ENCODE measurements at places on chromosomes 3 and 15. TPM values are rescaled to one million over a fixed set of nuclear protein-coding genes. Genes with fewer than 3 reads are reported as not detected.

DNA sequence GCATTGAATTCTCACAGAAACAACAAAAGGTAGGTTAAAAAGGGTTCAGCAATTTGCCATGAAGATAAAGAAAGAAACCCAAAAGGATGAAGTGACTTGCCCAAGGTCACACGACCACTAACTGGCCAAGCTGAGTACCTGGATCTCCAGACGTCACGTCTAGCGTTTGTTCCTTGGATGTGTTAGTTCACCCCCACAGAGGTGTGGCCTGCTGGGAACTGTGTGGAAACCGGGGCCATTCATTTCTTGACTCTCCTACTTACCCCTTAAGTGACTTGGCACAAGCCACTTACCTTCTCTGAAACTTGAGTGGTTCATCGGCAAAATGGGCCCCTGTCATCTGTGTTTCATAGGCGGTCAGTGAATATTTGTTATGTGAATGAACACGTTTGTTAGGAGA is 244.3 kb upstream of the SLCO3A1 start:
- no peak for DNase-seq

The GOLGA6L10 gene
- 0.96 TPM for total RNA-seq

GRCh38 chr3:99647081-99647480 is 8.7 kb downstream of the COL8A1 start:
- no peak for DNase-seq

DNA sequence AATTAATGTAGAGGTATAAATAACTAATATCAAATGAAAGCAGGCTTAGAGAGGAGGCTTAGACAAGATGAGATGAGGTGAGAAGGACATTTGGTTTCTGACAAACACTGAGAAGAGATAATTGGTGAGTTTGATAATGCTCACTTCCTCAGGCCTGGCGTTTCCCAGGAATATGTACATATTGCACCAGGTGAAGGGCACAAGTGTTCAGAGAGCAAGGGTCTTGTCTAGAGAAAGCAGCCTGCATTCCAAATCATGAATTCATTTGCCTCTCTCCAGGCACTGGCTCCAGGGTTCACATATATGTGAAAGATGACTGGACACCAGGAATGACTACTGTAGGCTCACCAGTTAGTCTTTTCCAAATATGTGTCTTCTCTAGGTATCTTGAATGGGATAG is 48.0 kb upstream of the LPP start:
- no peak for DNase-seq

The SAMD7 gene
- total RNA-seq: not detected

The APEH gene
- total RNA-seq: 119 TPM

The ZPLD1 gene
- total RNA-seq: not detected

The CCR8 gene
- total RNA-seq: not detected

DNA sequence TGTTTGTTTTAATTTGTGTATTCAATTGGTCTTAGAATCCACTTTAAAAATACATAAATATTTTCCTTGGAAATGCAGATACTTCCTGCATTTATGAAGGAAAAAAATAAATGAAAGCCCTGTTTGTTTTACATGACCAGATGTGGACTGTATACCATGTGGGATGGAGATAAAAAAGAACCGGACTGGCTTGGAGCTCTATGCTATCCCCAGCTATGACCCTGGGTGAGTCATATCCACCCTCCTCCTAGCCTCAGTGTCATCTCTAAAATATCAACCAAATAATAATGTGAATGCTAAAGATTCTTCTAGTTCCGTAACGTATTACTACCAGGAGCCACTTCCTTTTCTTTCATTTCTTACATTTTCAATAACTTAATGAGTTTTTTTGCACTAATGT is 44.5 kb upstream of the PDZRN3 start:
- DNase-seq: no peak

GRCh38 chr3:156664011-156664830 is 10.2 kb upstream of the TIPARP start:
- no peak for DNase-seq

- no peak for DNase-seq
Measured at GRCh38 chr3:86865506-86865905, 125.4 kb downstream of the VGLL3 start.

The IL12A gene
- total RNA-seq: not detected

- no peak for DNase-seq
Measured at GRCh38 chr3:151403246-151403645, 18.7 kb upstream of the P2RY12 start.

GRCh38 chr3:13202744-13203397 is 129.6 kb upstream of the IQSEC1 start:
- DNase-seq: no peak

The LCMT2 gene
- total RNA-seq: 8.0 TPM

DNA sequence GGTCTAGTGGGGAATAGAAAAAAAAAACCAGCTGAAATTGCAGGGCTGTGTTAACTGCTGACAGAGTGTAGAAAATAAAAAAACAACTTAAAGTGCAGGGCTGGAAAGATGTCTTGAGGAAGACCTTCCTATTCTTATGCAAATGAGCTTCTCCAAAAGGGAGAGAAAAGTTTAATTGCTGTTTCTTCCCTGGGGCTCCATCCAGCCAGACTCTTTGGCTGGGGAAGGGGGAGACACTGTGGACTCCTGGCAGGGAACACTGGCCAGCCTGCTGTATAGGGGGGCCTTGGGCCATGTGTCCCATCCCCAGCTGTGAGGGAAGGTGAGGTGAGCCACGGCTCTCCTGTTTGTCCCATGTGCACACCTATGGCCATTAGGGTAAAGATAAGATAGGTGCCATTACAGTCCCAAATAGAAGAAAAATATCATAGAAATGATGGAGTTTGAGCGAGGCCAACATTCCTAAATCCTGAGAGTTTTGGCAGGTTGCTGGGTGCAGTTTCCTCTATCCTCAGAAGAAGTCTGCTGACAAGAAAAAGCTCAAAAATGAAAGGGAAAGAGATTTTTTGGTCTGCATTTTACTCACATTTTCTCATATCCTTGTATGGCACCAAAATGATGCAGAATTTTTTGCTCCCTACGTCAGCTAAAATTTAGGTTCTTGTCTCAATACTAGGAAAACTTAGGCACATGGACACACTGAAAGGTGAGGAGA is 901.7 kb downstream of the PLOD2 start:
- no peak for DNase-seq

The CCDC174 gene
- 22.1 TPM for total RNA-seq

All from glutamatergic neuron (in vitro differentiated cells).